ENCODE measurements at places on chromosomes 16 and 17.

- peak; percentile 50 for DNase-seq
Measured at GRCh38 chr17:40108970-40109824, 8.8 kb upstream of the NR1D1 start.

DNA sequence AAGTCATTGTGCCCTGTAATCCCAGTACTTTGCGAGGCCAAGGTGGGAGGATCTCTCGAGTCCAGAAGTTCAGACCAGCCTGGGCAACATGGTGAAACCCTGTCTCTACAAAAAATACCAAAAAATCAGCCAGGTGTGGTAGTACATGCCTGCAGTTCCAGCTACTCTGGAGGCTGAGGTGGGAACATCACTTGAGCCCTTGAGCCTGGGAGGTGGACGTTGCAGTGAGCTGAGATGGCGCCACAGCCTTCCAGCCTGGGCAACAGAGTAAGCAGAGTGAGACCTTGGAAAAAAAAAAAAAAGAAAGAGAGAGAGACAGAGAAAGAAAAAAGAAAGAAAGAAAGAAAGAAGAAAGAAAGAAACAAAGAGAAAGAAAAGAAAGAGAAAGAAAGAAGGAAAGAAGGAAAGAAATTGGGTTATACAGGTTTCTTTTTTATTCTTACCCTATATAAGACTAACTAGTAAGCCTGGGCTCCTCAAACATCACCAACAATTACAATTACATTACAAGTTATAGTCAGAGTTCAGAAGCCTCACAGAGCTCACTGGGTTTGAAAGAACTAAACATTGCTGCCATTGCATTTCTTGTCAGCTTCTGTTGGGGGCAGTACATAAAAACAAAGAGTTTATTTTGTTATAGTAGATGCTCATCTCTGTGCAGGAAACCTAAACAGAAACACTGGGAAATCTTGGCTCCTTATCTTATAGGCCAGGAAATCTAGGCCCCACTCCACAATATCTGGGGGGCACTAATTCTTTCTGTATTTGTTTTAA lies 6.7 kb upstream of the ABCA9 start:
- no peak for DNase-seq

DNA sequence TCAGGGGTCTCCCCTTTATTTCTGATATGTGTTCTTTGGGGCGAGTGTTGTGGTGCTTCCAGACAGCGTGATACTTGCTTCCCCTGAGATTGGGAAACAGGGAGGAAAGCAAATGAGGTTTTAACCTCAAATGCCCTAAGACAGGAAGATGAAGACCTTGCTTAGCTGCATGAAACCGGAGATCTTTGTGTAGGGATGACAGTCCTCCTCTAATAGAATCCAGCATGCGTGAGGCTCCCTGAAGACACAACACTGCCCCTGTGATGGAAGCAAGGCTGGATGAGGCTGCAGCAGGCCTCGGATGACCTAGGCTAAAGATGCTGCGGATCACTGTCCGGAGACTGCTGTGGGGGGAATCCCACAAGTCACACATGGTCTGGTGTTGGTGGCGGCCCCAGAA lies 491.0 kb downstream of the CDH13 start:
- DNase-seq, result no peak

DNA sequence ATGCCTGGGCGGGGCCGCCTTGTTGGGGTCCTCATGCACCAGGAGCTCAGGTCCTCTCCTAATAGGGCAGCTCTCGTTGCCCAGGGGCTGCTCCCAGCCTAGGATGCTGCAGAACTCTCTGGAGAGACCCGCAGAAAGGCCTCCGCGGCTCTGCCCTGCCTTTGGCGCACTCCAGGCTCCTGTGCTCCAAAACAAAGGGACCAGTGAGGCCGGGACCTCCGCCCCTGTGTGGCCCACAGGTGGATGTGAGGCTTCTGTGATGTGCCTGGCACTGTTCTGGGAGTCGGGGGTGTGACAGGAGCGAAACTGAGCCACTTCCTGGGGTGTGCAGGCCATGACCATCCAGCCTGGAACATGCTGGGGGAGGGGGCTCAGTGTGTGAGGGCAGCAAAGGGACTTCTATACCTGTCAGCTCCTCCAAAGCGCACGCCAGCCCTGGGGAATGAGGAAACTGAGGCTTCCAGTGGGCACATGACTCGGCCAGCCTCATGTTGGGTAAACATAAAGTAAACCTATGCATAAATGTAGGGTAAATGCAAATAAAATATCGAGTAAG lies 153.2 kb downstream of the IRF8 start:
- DNase-seq, result no peak

GRCh38 chr17:74759243-74759801 lies 10.9 kb downstream of the NHERF1 start:
- peak; percentile 90 for DNase-seq

DNA sequence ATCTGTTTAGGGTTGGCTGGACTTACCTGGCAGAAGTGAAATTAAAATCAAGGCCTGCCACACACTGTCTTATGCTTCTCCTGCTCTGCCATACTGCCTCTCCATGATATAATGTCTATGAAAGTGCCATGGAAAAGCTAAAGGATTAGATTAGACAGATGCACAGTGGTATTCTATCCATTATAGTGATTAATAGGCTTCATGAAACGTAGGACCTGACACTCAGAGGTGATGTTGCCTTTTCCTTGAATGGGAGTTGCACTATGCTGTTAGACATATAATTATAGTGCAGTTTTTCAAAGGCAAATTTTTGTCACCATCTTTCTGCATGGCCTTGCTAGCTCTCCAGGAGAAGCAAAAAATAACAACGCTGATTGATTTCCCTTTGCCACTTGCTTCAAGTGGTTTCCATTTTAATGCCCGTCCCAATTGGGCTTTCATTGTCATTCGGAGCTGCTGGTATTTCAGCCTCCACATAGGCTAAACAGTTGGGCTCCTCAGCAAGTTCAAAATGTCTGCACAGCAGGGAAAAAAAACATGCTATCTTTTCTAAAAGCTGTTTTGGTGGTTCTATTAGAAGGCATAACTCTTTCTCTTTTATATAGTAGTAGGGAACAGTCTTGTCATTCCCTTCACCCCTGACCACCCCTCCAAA lies 502.8 kb upstream of the GOT2 start:
- no peak for DNase-seq

- DNase-seq, result no peak
Measured at GRCh38 chr17:76369804-76370203, 14.6 kb upstream of the SPHK1 start.

DNA sequence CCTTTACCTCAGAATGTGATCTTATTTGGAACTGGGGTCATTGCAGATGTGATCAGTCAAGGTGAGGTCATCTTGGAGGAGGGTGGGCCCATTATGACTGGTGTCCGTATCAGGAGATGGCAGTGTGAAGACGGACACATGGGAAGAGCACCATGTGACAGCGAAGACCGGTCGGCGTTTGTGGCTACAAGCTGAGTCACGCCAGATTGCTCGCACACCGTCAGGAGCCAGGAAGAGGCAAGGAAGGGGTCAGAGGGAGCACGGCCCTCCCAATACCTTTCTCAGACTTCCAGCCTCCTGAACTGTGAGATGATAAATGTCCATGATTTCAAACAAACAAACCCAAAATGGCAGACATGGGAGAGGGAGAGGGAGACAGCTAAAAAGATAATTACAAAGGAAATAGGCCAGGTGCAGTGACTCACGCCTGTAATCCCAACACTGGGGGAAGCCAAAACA lies 13.2 kb downstream of the STARD3 start:
- no peak for DNase-seq

DNA sequence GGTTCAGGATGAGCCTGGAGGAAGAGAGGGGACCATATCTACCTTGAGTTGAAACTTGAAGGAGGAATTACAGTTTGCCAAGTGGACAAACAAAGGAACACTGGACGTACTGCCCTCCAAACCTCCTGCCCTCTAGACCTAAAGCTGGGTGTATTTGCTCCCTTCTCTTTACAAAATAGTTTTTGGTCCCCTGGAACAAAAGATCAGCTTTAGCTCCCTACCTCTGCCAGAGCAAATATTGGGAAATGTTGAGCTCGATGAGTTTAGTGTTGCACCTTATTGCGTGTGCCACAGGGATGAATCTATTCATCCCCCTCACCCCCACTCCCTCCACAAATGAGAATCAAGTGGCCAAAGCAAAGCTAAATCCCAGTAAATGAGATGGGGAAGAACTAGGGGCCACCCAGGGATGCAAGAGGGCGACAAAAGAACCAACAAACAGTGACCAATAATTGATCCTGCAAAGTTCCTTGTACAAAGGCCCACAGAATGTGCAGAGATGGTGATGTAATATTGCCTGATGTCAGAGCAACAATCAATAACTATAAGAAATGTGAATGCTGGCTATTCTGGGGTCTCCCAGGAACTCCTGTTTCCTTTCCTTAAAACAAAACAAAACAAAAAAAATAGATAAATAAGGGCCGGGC lies 17.2 kb upstream of the TAT start:
- no peak for DNase-seq

DNA sequence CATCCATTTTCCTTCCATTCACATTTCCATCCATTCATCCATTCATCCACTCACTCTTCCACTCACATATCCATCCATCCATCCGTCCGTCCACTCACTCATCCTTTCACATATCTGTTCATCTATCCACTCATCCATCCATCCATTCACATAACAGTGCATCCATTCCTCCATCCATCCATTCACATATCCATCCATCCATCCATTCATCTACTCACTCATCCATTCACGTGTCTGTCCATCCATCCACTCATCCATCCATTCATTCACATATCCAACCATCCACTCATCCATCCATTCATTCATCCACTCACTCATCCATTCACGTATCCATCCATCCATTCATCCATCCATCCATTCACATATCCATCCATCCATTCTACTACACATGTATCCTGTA lies 42.6 kb downstream of the SCNN1G start:
- DNase-seq, result no peak

- DNase-seq, result no peak
Measured at GRCh38 chr16:28110074-28110473, 46.6 kb upstream of the GSG1L start.

DNA sequence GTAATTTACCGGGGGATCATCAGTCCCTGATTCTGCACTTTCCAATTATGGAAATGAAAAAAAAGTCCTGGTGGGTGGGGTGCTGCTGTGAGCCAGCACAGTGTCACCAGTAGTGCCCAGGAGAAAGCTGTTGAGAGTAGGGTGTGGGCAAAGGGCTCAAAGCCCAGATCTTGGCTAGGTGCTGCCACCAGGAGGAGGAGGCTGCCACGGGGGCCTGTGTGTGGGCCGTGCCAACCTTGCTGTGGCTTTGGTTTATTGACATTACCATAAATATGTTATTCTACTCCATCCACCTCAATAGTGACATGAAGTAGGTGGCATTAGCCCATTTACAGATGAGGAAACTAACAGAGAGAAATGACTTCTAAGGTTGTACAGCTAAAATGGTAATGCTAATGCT lies 6.7 kb upstream of the PRPSAP2 start:
- no peak for DNase-seq

GRCh38 chr17:82047379-82047778 lies 4.2 kb downstream of the RFNG start:
- no peak for DNase-seq

GRCh38 chr16:9102943-9103342 lies 11.5 kb downstream of the HAPSTR1 start:
- DNase-seq, result no peak

DNA sequence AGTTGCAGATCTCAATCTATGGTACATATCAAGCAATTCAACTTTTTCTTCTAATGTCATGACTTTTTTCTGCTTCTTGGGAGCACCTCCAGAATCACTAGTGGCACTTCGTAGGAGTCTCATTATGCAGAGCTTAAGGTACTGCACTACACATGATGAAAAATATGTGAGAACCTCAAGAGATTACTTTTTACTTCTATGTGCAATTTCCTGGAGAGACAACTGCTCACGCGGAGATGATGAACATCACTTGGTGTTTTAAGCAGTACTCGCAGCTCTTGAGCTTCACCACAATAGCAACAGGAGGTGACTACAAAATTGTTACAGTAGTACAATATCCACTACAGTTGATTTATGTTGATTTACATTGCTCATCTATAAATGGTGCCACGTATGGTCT lies 79.7 kb downstream of the MRTFB start:
- DNase-seq, result no peak

- no peak for DNase-seq
Measured at GRCh38 chr16:22091721-22092120, 620 bp upstream of the VWA3A start.

GRCh38 chr17:72575542-72576233 lies 454.9 kb downstream of the SOX9 start:
- no peak for DNase-seq

- DNase-seq, result no peak
Measured at GRCh38 chr16:10933865-10934264, 8.4 kb downstream of the DEXI start.

GRCh38 chr17:71494062-71494855 lies 626.6 kb upstream of the SOX9 start:
- no peak for DNase-seq

- DNase-seq, result no peak
Measured at GRCh38 chr17:82342361-82343079, 9.0 kb upstream of the SECTM1 start.

GRCh38 chr17:77719806-77720205 lies 238.7 kb upstream of the TNRC6C start:
- no peak for DNase-seq

GRCh38 chr17:83200231-83200699 lies 120.9 kb downstream of the METRNL start:
- DNase-seq, result peak; percentile 88
